Esophagus squamous epithelium (tissue), 5 donors: ENCODE measurements at places on chromosomes 7 and 10.

DNA sequence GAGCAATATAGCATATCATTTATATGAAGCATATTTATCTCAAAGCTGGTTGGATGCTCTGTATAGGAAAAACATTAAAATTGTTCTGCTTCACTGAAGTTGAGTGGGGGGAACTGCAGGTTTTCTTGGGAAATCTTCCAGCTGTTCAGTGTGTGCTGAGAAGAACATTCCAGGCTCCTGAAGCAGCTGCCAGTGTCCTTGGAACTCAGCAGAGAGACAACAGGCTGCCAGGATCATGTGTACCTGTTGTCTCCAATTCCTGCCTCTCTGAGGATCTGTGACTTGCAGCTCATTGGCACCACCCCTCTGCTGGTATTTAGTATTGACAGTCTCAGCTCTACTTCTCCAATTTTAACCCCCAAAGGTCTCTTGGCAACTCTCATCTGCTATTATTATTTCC lies 42.3 kb upstream of the PRKG1 start:
- no peak for DNase-seq

DNA sequence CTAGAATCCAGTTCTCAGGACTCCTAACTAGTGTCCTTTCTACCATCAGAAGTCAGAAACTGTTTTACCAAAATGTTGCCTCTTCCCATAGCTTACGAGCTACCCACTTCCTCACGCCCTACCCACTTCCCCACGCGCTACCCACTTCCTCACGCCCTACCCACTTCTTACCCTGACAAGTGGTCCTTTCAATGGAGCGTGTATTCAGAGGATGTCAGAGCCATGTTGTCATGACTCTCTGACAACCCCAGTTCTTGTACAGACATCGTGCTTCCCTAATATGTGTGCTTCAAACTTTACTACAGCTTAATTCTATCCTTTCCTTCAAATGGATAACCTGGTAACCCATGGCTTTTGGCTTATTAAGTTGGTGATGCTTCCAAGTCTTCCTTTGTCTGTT lies 84.8 kb upstream of the PHF14 start:
- no peak for DNase-seq

DNA sequence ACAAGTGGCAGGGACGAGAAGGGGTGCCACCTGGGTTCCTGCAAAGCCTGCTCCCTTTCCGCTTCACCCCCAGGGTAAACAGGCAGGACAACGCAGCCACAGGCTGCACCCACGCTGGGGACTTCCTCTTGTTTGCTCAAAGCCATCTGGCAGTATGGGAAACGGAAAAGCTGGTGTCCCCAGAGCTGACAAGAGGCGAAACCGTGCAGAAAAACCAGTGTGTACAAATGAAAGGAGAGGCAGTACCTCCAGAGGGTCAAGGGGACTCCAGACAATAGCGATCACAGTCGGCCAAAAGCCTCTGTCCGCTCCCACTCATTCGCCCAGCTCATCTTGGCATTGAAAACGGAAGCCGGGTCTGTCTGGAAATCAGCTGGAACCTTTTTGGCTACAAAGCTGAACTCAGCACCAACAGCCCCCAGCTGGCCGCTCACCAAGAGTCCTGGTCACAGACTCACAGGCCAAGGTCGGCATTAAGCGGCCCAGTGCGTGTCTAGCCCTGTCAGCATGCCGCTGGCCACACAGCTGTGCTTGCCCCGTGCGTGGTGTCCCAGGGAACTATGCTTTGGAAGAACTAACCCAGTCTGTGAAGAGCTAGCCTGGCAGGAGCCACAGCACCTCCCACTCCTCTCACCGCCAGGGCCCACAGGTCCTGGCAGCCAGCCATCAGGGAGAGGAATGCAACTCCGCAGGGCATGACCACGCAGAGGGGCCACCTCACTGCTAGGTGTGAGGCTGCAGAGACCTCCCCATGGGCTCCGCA lies 10.4 kb downstream of the TNS3 start:
- DNase-seq = no peak

- no peak for DNase-seq
These were observed 96.9 kb downstream of the NT5C2 start for GRCh38 chr10:103096130-103096529.

DNA sequence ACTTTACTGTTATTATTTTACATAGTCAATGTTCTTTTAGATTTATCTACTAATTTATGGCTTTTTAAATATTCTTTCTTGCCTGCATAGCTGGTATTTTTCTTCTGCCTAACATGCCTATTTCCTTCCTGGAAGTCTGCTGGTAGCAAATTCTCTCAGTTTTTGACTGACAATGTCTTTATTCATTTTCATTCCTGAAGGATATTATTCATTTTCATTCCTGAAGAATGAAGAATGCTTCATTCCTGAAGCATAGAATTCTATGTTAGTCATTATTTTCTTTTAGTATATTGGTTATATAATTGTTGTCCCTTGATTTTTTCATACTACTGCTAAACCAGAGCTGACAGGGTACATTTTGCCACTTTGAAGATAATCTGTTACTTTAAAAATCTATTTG lies 41.8 kb downstream of the TMEM168 start:
- no peak for DNase-seq

DNA sequence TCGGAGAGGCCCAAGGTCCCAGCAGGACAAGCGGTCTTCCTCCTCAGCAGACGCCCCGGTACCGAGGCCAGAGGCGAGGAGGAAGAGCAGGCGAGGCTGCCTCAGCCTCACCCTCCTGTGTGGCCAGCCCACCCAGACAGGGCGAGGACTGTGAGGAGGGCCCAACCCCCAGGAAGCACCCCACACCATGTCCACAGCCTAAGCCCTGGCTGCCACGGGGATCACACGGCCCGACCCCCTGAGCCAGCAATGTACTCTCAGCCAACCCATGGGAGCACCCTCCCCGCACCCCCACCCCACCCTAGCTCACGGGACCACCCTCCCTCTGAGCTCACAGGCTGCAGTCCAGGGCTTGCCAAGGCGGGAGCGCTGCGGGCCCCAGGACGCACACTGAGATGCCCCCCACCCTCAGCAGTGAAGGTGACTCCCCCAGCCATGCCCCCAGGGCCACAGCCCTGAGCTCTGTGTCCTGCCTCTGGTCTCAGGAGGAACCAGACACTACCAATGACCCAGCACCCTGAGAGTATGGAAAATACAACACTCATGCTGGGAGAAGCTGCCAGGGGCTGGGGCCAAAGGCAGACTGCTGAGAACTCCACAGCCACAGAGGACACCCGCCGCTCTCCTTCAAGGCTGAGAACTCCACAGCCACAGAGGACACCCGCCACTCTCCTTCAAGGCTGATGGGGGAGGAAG lies 93.6 kb downstream of the MAD1L1 start:
- no peak for DNase-seq

DNA sequence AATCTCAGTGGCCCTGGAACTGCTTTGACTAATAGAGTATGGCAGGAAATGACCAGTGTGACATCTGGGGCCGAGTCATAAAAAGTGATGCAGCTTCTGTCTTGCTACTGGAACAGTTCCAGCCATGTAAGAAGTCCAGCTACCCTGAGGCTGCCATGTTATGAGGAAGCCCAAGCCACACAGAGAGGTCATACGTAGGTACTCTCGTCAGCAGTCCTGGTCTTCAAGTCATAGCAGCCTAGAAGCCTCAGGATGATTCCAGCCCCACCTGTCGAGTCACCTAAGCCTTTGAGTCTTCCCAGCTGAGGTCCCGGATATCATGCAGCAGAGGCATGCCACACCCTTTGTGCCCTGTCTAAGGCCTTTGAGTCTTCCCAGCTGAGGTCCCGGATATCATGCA lies 92.1 kb downstream of the PPP1R3C start:
- DNase-seq = no peak

DNA sequence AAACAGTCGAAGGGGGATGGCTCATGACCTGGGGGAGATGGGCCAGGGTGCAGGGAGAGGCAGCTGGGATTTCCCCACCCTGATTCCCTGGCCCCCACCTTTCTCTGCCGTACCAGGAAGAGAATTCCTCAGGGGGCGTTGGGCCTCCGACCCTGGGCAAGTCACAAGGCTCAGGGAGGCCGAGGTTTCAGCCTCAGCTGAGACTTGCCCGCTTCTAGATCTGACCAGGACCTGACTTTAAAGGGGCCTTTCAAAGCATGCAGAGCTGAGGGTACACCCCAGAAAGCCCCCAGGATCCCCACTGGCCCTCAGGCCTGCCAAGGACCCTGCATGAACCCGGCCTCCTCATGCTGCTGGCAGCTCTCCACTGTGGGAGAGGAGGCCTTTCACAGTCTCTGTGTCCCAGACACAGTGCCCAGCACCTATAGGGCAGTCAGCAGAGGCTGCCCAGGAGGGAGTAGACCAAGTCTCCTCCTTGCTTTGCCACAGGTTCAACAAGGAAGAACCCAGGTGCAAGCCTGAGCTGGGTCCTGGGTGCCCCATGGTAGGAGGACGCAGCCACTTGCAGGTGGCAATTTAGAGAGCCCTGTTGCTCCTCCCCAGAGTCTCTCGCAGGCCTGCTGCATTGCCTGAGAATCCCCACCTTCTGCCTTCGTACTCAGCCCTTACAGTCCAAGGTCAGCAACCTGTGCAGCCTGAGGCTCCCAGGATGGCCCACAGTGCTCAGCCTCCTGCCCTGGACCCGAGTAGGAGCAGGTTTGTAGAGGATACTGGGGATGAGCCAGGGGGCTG lies 89.3 kb downstream of the CHST15 start:
- no peak for DNase-seq

- DNase-seq = no peak
These were observed 282.2 kb downstream of the AGMO start for GRCh38 chr7:15279640-15280039.

- no peak for DNase-seq
These were observed 681.0 kb upstream of the C7orf33 start for GRCh38 chr7:147909431-147910148.

DNA sequence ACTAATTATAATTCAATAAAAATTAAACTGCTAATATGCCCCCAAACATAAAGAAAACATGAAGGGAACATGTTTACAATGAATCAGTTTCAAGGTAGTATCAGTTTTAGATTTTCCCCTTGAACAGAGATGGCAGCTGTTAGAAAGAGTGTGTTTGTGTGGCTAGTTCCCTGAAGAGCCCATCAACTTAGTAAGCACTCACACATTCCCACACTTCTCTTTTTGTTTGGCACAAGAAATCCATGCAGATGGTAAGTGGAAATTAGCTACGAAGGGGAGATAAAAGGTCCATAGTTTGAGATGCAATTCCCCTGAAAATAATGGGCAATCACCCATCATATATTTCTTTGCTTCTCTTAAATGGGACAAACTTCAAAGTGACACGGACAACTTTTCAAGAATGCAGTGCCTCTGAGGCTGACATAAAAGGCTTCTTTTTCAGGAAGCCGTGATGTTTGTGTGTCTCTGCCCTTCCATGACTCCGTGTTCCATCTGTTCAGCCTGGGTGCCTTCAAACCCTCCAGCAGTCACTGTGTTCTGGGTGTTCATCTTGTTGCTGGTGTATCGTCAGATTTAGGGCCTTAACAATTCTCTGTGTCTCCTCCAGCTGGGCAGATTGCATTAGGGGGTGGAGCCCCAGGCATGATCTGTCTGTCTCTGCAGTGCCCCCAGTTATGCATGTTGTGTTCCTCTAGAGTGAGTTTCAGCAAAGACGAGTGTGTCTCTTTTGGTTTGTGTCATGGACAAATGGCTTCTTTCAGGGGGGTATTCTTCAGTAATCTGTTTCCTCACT lies 259.5 kb upstream of the NPY start:
- DNase-seq = no peak

DNA sequence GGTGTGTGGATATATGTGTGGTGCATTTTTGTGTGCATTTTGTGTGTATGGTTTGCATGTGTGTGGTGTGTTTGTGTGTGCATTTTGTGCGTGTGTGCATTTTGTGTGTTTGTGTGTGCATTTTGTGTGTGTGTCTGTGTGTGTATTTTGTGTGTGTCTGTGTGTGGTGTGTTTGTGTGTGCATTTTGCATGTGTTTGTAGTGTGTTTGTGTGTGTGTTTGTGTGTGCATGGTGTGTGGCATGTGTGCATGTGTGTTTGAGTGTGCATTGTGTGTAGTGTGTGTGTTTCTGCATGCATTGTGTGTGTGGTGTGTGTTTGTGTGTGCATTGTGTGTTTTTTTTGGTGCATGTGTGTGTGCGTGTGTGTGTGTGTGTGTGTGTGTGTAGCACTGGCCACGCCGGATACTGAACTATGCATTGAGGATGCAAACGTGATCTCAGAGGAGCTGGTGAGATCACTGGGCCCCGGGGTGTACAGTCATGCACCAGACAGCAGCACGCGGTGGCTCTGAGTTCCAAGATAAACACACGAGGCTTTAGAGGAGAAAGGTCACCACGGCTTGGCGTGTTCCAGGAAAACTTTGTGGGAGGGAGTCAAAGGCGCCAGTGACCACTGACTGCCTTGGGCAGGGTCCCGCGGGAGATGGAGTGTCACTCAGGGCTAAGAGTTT lies 106.6 kb upstream of the SHH start:
- peak; percentile 9 for DNase-seq

DNA sequence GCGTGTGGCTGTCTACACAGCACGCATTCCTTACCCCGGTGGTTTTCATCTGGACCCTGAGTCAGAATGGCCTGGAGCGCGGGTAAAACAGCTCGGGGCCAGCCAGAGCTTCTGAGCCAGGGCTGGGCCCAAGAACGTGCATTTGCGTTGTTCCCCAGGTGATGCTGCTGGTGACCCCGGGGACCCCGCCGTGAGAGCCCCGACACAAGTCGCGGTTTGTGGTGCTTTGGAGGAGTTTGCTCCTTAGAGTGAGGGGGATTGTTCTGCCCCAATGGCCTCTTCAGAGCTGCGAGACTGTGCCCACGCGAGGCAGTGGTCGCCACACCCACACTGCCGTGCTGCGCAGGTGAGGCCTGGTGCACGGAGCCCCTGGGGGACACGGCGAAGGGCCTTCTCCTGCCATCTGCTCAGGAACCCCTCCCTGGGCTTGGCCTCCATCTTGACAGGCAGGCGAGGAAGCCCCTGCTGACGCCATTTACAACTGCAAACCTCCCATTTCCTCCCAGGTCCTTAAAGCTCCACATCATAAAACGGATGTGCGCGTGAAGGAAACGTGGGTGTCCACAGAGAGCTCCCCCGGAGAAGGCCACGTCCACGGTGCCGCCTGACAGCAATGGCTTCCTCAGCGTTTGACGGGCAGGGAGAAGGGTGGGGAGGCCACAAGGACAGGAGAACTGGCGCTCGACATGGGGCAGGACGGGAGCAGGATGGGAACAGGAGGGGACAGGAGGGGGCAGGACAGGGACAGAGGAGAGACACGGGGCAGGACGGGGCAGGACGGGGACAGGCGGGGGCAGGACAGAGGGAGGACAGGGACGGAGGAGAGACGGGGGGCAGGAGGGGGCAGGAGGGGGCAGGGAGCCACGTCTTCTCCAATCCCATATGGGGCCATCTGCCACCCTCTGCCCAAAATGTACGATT lies 477.2 kb downstream of the DNAJB6 start:
- no peak for DNase-seq

GRCh38 chr10:24825551-24825950 lies 101.9 kb upstream of the ARHGAP21 start:
- DNase-seq = no peak
